Mesendoderm (in vitro differentiated cells): ENCODE measurements at places on chromosomes 5 and 9.

- peaks cover 29% of the 10 kb centered on the region for H3K27me3 ChIP-seq
- no peaks in the 10 kb centered on the region for H3K4me1 ChIP-seq
- no peak within 1 kb of the TSS for H3K27ac ChIP-seq
- no peak within 1 kb of the TSS for H3K4me3 ChIP-seq
- no peaks in the 10 kb centered on the region for H3K36me3 ChIP-seq
- peak; percentile 73 for DNase-seq
Measured at GRCh38 chr5:321230-321725, at the start of gene AHRR. TSS of gene AHRR (plus strand) at chr5:321714. CDS start at chr5:343903, 22,189 bp downstream.

DNA sequence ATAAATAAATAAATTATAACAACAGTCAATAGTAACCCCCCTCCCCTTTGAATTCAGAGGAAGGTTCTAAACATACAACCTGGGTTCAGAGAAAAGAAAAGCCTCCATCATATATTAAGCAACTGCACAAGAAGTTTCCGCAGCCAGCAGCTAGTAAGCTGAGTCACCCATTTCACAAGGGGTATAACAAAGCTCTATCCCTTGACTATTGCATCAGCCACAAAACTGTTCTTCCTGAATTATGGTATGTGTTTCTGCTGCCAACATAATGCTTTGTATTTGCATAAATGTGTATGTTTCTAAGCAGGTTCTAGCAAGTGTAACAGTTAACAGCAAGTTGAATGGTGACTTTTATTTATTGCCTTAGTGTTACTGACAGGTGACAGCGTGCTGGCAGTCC lies 6.8 kb upstream of the CEP120 start:
- no peak for DNase-seq
- H3K27me3 ChIP-seq = no peaks in the 10 kb centered on the region
- no peak overlapping the region for H3K27ac ChIP-seq
- H3K4me3 ChIP-seq = no peak overlapping the region

GRCh38 chr5:5560016-5560415 lies 137.5 kb downstream of the ICE1 start:
- H3K27me3 ChIP-seq = no peaks in the 10 kb centered on the region
- H3K27ac ChIP-seq = peak overlapping the region; percentile 29
- peak; percentile 70 for DNase-seq
- peaks cover 9% of the 10 kb centered on the region for H3K4me1 ChIP-seq
- H3K36me3 ChIP-seq = no peaks in the 10 kb centered on the region
- H3K4me3 ChIP-seq = no peak overlapping the region

DNA sequence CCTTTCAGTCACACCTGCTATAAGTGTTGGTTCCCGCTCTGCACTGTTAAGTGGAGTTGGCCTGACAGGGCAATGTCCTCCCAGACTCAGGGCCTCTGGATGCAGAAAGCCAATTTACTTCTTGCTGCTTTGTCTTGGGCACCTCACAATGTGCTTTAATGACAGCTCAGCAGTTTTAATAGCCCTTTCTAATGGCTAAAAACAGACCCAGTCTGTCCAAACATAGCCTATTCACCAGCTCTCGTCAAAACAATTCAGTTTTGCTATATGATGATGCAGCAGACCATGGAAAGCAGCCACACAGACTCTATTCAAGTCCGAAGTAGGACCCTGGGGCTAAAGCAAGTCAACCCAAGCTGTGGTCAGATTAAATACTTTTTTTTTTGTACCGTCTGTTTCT lies 529.1 kb upstream of the SEMA6A start:
- H3K36me3 ChIP-seq = no peaks in the 10 kb centered on the region
- no peak for DNase-seq
- H3K4me3 ChIP-seq = no peak overlapping the region
- H3K27ac ChIP-seq = no peak overlapping the region

DNA sequence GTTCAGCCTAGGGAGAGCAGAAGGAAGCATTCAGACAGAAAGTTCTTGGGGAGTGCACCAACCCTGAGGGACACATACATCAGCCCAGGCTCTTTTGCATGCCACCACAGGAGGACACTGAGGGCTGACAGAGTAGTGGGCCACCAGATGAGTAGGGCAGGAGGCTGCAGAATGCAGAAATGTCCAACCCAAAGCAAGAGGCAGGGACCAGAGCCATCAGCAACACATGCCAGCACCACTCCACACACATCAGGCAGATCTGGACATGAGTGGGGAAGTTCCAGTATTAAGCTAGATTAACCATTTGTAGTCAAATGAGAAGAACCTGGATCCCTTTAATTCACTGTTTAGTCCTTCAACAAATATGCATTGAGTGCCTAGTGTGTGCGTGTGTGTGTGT lies 35.7 kb upstream of the OTULINL start:
- no peaks in the 10 kb centered on the region for H3K4me1 ChIP-seq
- H3K27me3 ChIP-seq = no peaks in the 10 kb centered on the region
- H3K4me3 ChIP-seq = no peak overlapping the region
- no peak overlapping the region for H3K27ac ChIP-seq
- no peak for DNase-seq

DNA sequence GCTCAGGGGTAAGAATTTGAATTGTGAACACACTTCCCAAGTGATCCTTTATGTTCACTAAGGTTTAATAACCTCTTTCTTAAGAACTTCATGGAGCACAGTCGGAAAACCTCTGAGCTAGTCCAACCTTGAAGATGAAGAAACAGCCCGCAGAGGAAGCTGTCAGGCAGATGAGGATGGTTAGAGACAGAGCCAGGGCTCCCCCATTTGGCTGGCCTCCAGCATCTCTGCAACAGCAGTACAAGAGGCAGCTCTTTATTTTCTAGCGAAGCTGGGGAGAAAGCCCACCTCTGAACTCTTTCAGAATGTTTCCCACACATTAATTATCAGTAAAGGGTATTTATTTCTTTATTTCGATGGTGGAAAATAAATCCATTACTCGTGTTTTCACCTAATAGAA lies 350.8 kb downstream of the DMRT2 start:
- no peaks in the 10 kb centered on the region for H3K4me1 ChIP-seq
- no peak overlapping the region for H3K27ac ChIP-seq
- DNase-seq = peak; percentile 33
- no peaks in the 10 kb centered on the region for H3K36me3 ChIP-seq
- H3K27me3 ChIP-seq = no peaks in the 10 kb centered on the region
- no peak overlapping the region for H3K4me3 ChIP-seq

GRCh38 chr5:179295778-179296149 lies 49.5 kb downstream of the ADAMTS2 start:
- no peak for DNase-seq
- H3K27ac ChIP-seq = no peak overlapping the region
- no peaks in the 10 kb centered on the region for H3K27me3 ChIP-seq
- H3K36me3 ChIP-seq = no peaks in the 10 kb centered on the region

GRCh38 chr5:61281686-61282085 lies 50.4 kb upstream of the ZSWIM6 start:
- no peak overlapping the region for H3K4me3 ChIP-seq
- no peak overlapping the region for H3K27ac ChIP-seq
- H3K36me3 ChIP-seq = no peaks in the 10 kb centered on the region
- H3K4me1 ChIP-seq = peaks cover 2% of the 10 kb centered on the region
- no peaks in the 10 kb centered on the region for H3K27me3 ChIP-seq
- no peak for DNase-seq

- no peak overlapping the region for H3K4me3 ChIP-seq
- H3K27me3 ChIP-seq = no peaks in the 10 kb centered on the region
- no peak overlapping the region for H3K27ac ChIP-seq
- no peaks in the 10 kb centered on the region for H3K36me3 ChIP-seq
- DNase-seq = no peak
Measured at GRCh38 chr9:90869361-90869760, 67.7 kb downstream of the SYK start.

- no peak overlapping the region for H3K27ac ChIP-seq
- H3K4me1 ChIP-seq = peaks cover 2% of the 10 kb centered on the region
Measured at GRCh38 chr5:132559383-132560060, 2.7 kb downstream of the RAD50 start.

DNA sequence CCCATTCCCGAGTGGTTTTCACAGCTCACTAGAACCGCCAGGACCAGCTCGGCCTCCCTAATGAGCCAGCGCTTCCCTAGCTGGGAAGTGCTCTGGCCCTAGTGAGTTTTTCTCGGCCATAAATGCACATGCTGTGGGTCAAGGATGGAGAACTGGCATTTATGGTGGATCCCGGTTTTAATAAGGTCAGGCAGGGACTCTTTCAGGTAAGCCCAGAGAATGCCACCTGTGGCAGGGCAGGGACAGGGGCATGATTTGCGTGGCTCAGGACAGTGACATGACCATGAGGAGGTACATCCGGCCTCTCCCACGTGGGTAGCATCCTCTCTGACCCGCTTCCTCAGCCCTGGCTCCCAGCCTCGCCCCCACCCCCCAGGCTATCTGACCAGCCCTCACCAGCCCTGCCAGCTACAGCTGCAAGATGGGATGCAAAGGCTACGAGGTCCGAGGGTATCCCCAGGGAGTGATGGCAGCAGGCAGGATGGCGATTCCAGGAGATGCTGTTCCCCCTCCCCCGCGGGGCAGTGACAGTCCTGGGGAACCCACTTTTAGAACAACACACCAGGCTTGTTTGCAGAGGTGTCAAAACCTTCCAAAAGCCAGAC lies 60.3 kb upstream of the ADAMTS2 start:
- no peaks in the 10 kb centered on the region for H3K4me1 ChIP-seq
- no peak overlapping the region for H3K27ac ChIP-seq
- H3K4me3 ChIP-seq = no peak overlapping the region
- H3K27me3 ChIP-seq = no peaks in the 10 kb centered on the region
- no peaks in the 10 kb centered on the region for H3K36me3 ChIP-seq

DNA sequence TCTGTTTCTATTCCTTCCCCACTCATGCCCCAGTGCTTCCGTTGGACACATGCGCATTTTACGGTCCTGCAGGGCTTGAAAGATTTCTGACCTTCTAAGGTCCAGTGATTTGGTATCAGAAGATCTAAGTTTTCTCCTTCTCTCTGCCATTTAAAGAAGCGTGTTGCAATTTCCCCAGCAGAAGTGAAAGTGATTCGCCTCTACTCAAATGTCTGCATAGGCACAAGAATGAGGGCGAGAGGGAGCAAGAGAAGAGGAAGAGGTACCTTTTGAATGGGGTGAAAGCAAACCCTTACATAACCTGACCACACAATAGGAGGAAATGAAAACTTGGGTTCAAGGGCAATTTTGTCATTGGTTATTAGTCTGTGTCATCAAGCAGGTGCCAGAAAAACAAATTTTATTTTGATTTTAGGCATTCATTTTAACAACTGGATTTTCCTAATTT lies 31.7 kb upstream of the NR3C1 start:
- no peaks in the 10 kb centered on the region for H3K27me3 ChIP-seq
- DNase-seq = peak; percentile 14
- H3K36me3 ChIP-seq = no peaks in the 10 kb centered on the region

DNA sequence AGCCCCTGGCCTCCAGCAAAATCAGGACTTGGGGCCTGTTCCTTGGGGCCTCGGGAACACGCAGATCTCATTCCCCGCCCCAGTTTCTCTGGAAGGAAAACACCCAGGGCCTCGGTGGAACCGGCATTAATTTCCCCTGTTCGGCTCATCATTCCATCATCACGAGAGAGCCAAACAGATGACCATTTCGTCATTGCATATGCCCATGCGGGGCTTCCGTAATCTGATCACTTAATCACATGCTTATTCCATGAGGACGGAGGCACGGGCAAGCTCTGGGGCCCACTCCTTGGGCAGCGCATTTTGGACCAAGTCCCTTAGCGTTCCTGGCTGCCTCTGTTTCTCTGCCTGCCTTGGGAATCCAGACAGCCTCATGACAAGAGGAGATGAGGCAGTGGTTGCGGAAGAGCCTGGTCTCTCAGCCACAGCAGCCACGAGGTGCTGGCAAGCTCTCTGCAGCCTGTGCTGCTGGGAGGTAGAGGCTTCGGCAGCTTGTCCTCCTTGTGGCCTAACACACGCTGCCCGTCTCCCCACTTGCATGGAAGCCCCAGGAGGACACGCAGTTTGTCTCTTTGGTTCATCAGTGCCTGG lies 65.0 kb upstream of the IER5L start:
- DNase-seq = no peak
- no peak overlapping the region for H3K27ac ChIP-seq
- H3K27me3 ChIP-seq = no peaks in the 10 kb centered on the region
- H3K4me1 ChIP-seq = peaks cover 1% of the 10 kb centered on the region

- no peak overlapping the region for H3K4me3 ChIP-seq
- no peaks in the 10 kb centered on the region for H3K27me3 ChIP-seq
- peaks cover 3% of the 10 kb centered on the region for H3K4me1 ChIP-seq
- H3K36me3 ChIP-seq = no peaks in the 10 kb centered on the region
- H3K27ac ChIP-seq = no peak overlapping the region
Measured at GRCh38 chr9:71515107-71515506, 253.2 kb downstream of the CEMIP2 start.

DNA sequence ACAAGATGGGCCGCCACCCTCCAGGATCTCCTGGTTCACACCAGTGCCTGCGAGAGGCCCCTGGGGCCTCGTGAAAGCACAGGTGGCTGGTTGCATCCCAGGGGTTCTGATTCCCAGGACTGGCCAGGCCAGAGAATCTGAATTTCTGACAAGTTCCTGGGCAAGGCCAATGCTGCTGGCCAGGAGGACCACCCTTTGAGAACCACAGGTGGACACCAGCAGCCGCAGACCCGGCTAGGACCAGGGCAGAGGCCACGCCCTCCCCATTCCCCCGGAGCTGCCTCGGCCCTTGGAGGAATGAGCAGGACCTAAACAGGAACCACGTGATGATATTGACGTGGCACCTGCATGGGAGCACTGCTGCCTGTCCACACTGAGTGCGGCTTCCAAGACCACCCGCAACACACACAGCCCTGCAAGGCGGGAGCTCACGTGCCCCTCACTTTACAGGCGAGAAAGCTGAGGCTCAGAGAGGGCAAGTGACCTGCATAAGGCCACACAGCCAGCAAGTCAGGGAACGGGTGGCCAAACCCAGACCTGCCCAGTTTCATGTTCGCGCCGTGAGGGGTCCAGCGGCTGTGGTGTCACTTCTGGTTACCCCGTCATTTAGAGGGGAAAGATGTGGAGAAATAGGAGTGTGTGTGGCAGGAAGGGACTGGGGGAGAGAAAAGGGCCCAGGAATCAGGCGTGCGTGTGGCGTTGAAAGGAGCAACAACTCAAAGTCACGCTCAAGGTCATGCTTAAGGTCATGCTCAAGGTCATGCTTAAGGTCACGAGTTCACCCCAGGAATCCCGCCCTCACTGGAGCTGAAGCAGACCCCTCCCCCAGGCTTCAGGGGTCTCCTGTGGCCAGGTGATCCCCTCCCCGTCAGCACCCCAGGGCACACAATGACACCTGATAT lies 105.9 kb upstream of the IER5L start:
- no peak for DNase-seq
- no peak overlapping the region for H3K27ac ChIP-seq
- no peak overlapping the region for H3K4me3 ChIP-seq
- no peaks in the 10 kb centered on the region for H3K27me3 ChIP-seq
- H3K36me3 ChIP-seq = no peaks in the 10 kb centered on the region

DNA sequence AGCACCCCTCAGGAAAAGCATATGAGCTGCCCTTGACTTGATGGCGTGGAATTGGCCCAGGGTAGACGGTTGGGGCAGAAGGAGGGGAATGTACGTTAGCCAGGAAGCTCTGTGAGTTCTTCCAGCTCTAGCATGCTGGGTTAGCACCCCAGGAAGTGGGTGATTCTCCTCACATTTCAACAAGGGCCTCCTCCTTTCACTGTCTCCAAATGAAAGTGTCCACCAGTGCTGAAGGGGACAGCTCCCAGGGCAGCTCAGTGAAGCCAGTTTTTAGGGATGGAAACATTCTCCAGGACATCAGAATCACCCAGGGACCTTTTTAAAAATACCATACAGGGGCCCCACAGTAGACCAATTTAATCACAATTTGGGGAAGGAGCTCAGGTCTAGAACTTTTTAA lies 17.2 kb upstream of the AFAP1L1 start:
- H3K27ac ChIP-seq = no peak overlapping the region
- no peaks in the 10 kb centered on the region for H3K36me3 ChIP-seq
- H3K4me3 ChIP-seq = no peak overlapping the region
- no peaks in the 10 kb centered on the region for H3K4me1 ChIP-seq
- no peaks in the 10 kb centered on the region for H3K27me3 ChIP-seq
